ENCODE measurements at places on chromosomes 1 and 21.

- DNase-seq: no peak
Observed at GRCh38 chr21:38930853-38931252, 125.1 kb downstream of the ETS2 start.

DNA sequence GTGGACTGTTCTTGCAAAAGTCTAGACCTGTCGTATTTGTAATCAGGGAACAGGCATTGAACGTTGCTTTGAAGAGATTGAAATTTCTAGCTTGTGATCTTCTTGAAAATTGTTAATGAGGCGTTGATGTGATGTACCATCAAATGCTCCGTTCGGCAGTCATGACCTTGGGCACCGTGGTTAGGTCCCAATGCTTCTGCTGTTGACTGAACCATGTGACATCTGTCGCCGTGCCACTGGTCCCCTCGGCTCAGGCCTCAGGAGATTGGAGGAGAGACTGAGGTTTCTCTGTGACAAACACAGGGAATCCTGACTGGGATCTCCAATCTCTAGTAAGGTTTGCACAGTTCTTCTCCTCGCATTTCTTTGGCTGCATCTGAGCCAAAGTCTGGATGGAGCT is 18.1 kb upstream of the KCNAB2 start:
- no peak for DNase-seq

- no peak for DNase-seq
Observed at GRCh38 chr1:64041371-64042131, 161.9 kb upstream of the UBE2U start.

DNA sequence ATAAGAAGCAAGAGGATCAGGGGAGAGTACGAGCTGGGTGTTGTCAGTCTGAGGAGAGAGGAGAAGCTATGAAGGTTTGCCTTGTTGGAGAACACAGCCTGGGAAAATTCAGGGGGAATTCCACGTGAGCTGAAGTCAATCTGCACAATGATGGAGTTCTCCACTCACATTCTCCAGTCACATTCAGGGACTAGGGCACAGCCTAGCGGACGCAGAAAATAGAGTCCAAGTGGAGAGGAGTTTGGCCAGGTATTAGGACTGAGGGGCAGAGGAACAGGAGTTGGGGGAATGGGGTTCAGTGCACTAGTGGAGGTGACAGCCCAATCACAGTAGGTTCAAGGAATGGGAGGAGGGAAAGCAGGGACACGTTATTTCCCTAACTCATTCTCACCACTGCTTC is 124.0 kb downstream of the KCNH1 start:
- no peak for DNase-seq

DNA sequence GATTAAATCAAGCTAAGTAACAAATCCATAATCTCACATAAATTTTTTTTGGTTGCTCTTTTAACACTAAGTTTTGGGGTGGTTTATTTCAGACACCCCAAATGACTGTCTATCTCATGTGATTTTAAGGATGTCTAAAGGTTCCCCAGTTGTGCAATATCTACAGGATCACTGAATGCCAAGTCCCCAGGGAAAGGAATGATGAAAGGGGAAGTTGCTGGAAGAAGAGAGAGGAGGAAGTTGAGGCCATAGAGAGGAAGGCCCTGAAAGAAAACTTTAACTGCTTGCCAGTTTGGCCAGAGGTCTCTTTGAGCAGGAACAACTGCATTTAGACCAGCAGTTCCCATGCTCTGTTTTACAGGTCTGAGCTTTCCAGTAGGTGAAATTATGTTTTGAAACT is 27.5 kb upstream of the SLC19A2 start:
- no peak for DNase-seq

GRCh38 chr1:72278461-72278860 is 3.9 kb downstream of the NEGR1 start:
- no peak for DNase-seq

- no peak for DNase-seq
Observed at GRCh38 chr1:175702079-175702795, 41.2 kb downstream of the TNR start.

GRCh38 chr1:172343240-172344160 is 77.0 kb upstream of the C1orf105 start:
- DNase-seq: no peak

DNA sequence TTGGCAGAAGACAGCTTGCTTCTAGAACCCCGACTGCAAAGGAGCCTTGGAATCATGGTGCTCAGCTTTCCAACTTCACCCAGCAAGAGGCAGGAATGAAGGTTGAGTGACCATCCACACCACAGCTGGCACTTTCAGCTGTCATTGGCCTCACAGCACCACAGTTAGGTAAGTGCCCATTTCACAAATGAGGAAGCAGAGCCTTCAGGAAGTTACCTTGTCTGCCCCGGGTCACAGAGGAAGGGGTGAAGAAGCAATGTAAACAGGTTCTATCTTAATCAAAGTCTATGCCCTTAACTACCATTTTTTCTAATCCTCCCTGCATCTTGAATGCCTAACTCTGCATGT is 156.0 kb downstream of the GLUL start:
- DNase-seq: no peak

DNA sequence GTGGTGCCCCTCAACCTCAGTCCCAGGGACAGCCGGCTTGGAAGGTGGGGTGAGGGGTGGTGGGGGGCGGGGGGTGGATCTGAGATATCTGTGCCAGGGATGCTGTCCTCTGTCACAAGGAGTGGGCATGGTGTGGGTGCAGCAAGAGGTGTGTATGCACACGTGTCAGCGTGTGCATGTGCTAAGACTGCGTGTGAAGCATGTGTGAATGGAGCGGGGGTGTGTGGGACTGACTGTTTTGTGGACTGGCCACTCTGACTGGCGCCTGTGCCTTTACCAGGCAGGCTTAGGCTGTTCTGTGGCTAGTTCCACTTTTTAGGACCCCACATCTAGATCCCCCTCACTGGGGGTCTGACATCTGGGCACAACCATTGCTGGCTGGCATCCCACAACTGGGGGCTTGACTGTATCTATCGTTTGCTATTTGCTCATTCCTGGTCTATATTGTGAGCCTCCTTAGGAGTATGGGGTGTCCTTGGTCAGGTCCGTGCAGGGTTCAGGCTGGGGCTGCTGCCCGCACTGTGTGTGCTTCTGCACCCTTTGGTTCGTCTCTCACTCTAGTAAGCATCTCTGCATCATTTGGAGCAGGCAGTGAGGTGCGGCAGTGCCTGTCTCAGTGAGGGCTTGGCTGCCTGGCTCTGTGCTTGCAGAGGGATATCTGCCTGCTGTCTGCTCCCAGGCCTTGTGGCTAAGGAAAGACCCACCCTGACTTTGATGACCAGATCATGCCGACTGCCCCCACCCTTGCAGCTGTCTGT is 1.9 kb downstream of the AMPD2 start:
- no peak for DNase-seq

GRCh38 chr1:198682850-198683249 is 44.0 kb downstream of the PTPRC start:
- no peak for DNase-seq

DNA sequence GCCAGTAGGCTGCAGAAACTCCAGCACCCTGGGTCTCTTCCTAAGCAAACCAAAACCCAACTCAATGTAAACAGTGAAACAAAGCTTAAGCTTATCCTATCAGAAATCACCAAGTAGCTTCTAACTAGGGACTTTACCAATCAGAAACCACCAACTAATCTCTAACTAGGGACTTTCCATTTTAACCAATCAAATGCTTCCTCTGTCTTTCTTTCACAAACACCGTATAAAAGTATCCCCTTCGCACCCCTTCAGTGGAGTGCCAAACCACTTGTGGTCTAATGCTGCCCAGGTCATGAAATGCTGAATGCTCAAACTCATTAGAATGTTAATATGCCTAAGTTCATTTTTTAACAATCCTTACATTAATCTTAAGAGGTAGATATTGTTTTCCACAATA is 250.5 kb upstream of the DUSP10 start:
- DNase-seq: no peak

GRCh38 chr1:235553112-235553551 is 48.9 kb upstream of the B3GALNT2 start:
- DNase-seq: no peak

- DNase-seq: no peak
Observed at GRCh38 chr1:160219062-160219929, 14.1 kb downstream of the PEA15 start.

DNA sequence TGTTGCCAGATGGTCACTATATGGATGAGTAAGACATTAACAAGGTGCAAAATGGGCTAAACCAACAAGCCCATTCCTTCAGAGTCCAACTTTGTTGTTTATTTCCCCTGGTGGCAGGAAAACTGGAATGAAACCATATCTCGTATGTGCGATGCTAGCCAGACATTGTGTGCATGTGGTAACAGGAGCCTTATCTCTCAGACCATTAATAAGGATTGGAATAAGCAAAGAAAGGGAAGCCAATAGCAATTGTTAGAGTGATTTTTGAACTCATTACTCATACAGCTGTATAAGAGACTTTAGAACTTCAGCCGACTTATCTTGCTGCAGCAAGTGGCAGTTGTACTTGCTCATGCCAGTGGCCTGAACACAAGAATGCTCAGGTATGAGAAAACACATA is 30.0 kb upstream of the HMCN1 start:
- no peak for DNase-seq

DNA sequence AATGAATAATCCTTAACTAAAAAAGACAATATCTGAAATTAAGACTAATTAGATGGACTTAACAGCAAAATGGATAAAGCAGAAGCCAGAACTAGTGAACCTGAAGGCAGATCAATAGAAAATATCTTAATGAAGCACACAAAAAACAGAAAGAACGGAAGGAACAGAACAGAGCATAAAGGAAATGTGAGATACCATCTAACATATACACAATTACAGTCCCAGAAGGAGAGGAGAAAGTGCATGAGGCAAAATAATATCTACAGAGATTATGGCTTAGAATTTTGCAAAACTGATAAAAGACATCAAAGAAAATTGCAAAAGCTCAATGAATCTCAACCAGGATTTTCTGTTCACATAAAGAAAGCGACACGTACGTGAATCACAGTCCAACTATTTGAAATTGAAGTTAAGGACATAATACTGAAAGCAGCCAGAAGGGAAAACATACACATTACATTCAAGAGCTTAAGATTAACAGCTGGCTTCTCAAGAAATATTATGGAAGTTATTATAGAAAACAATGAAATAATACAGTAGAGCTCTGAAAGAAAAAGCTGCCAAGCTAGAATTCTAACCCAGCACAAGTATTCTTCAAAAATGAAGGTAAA is 182.0 kb downstream of the CDC42BPA start:
- no peak for DNase-seq

GRCh38 chr1:17207966-17208418 is 3.1 kb downstream of the PADI1 start:
- DNase-seq: no peak

DNA sequence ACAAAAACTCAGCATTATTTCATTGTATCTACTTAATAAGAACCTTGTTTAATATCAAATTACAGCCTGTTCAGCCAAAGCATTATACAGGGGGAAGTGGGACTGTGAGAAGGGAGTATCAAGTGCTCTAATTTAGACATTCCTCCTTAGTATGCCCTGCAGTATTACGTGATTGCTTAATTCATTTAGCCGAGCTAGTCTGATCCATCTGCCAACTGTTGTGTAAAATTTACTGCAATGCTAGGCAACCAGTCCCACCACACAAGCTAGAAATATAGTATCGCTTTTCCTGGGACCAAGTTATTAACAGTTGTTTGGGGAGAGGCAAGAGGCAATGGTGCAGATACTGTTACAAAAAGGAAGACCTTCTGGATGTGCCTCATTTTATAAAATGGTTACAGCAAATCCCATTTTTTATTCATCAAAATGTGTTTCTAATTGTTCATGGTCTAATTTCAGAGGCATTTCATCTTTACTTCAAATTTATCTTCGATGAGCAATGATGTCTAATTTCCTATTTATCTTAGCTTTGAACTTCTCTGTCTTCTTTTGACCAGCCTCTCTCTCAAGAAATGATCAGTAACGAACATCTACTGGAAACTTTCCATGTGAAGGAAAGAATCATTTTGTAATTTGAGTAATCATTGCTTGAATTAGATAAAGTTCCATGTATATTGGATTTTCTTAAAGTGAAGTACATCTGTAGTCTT is 283.3 kb downstream of the DUSP10 start:
- DNase-seq: peak; percentile 16

- no peak for DNase-seq
Observed at GRCh38 chr1:73516451-73516850, 681.5 kb downstream of the LRRIQ3 start.

DNA sequence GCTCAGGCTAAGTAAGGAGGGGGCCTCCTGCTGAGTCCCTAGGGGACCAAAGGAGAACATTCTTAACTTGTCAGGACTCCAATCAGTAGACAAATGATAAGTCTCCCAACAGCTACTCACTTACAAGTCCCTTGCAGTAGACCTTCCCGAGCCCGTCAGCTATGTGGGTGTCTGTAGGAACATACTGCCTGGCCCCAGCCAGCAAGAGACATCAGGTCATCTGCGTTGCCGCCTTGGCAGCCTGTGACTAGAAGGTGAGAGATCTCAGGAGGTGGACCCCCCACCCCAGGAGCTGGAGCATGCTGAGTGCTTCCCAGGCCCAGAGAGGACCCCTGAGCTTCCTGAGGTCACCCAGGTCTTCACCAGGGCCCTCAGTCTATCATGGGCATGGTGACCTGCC is 250.5 kb downstream of the C1orf94 start:
- DNase-seq: no peak

- DNase-seq: no peak
Observed at GRCh38 chr21:27536319-27536718, 569.4 kb upstream of the ADAMTS5 start.

GRCh38 chr1:31264790-31265386 is 25.2 kb upstream of the NKAIN1 start:
- no peak for DNase-seq

- no peak for DNase-seq
Observed at GRCh38 chr1:56326056-56326455, 253.3 kb downstream of the PLPP3 start.

- no peak for DNase-seq
Observed at GRCh38 chr1:85315789-85316188, 39.4 kb upstream of the BCL10 start.

DNA sequence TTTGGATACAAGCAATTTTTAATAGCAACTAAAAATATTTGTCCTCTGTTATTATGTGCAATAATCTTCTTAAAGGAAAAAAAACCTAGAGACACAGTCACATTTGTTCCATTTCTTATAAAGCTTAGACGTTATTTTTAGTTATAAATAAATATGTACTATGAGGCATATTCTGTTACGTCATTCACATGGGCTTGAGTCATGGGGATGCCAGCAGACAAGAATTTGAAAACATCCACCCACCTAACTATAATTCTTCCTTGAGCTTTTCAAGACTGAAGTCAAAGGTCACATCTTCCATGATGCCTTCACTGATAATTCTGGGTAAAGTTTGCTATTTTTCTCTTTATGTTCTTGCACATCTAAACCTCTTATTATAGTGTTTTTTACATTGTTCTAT is 268.8 kb downstream of the KCTD3 start:
- no peak for DNase-seq

GRCh38 chr1:98364544-98364943 is 297.0 kb upstream of the SNX7 start:
- no peak for DNase-seq

- no peak for DNase-seq
Observed at GRCh38 chr1:216665406-216665805, 57.8 kb downstream of the ESRRG start.

All from NCI-H1436 (cell line).